ENCODE measurements at places on chromosomes 2 and 18.

- DNase-seq, result no peak
These were observed 55.3 kb upstream of the KYNU start for GRCh38 chr2:142822190-142822589.

- DNase-seq, result peak; percentile 71
These were observed 29.2 kb upstream of the TEX44 start for GRCh38 chr2:231563378-231563961.

GRCh38 chr2:144426355-144426754 lies 93.6 kb downstream of the ZEB2 start:
- no peak for DNase-seq

GRCh38 chr2:223051693-223052289 lies at the start of gene KCNE4:
Gene KCNE4, plus strand, starts transcription at chr2:223052190. Its CDS starts 641 bp downstream, at chr2:223052831.
- no peak for DNase-seq

DNA sequence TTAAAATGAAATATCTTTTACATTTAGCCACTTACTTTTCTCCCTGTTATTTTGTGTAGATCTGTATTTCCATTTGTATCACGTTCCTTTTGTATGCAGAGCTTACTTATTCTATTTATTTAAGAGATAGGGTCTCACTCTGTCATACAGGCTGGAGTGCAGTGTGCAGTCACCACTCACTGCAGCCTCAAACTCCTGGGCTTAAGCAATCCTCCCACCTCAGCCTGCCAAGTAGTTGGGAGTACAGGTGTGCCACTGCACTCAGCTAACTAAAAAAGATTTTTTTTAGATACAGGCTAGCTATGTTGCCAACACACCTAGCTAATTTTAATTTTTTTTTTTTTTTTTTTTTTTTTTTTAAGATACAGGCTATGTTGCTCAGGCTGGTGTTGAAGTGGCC lies 10.9 kb downstream of the PTPN18 start:
- DNase-seq, result no peak

GRCh38 chr2:11377928-11378545 lies 33.6 kb upstream of the ROCK2 start:
- no peak for DNase-seq

- no peak for DNase-seq
These were observed 61.3 kb upstream of the HDAC4 start for GRCh38 chr2:239462191-239462515.

DNA sequence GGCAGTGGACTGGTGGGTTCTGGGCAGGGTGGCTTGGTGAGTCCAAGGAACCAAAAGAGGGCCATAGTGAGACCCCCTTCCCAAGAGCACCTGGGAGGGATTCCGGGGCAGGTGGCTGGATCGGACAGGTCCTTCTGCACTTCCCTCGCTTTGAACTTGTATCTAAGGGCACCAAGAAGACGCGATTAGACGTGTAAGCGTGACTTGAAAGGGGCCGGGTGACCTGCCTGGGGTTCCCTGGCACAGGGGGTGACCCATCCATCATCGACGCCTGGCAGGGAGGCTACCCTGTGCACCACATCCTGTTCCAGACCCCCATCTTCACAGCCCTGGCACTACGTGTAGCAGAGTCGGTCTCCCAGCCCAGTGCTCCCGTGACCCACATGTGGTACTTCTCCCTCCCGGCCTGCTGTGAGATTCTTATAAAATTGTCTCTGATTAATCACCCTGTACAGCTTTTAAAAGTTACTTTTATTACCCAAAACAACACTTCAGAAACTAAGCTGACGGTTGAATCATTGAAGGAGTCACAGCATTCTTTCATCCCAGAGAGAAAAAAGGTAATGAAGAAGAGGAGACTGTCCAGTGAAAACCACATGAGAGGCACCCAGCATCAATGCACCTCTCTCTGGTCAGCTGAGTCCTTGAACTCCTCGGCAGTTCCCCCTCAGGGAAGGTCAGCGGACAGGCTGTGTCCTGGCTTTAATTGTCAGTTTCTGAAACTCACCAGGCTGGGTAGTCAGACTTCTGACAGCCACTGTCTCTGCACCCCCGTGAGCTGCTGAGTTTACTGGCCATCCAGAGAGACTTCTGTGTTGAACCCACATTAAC lies 13.0 kb downstream of the SH3BP4 start:
- DNase-seq, result no peak

DNA sequence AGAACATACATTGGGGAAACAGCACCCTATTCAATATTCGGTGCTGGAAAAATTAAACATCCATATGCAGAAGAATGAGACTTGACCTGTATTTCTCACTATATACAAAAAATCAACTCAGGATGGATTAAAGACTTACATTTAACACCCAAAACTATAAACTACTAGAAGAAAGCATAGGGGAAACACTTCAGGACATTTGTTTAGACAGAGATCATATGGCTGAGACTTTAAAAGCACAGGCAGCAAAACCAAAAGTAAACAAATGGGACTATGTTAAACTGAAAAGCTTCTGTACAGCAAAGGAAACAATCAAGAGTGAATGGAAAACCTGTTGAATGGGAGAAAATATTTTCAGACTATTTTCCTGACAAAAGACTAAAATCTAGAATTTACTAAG lies 1694.1 kb upstream of the CELF4 start:
- DNase-seq, result no peak

GRCh38 chr18:7174344-7175095 lies 56.4 kb upstream of the LRRC30 start:
- no peak for DNase-seq

GRCh38 chr2:20650877-20651730 lies at the start of gene HS1BP3:
Gene HS1BP3, minus strand, starts transcription at chr2:20651098. Its CDS starts 35 bp downstream, at chr2:20651063.
- no peak for DNase-seq

- DNase-seq, result peak; percentile 43
These were observed 3.5 kb upstream of the TRAPPC8 start for GRCh38 chr18:31946305-31947046.

DNA sequence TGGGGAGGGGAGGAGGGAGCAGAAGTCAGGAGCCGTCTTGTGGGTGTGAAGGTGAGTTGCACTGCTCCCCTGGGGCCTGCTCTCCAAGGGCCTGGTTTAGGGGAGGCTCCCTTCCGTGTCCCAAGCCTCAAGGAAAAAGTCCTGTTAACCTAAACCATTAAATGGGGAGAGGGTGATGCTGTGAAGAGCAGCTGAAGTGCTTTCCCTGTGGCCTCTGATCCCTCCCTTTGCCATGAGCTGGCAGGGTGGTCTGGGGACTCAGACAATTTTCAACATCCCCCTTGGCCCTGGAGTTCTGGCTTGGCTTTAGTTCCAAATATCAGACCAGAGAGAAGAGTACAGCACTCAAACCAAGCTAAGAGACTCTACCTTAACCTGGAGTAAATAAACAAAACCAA lies 692 bp upstream of the POMC start:
- no peak for DNase-seq

- no peak for DNase-seq
These were observed 31.4 kb downstream of the KCTD1 start for GRCh38 chr18:26516964-26517363.

DNA sequence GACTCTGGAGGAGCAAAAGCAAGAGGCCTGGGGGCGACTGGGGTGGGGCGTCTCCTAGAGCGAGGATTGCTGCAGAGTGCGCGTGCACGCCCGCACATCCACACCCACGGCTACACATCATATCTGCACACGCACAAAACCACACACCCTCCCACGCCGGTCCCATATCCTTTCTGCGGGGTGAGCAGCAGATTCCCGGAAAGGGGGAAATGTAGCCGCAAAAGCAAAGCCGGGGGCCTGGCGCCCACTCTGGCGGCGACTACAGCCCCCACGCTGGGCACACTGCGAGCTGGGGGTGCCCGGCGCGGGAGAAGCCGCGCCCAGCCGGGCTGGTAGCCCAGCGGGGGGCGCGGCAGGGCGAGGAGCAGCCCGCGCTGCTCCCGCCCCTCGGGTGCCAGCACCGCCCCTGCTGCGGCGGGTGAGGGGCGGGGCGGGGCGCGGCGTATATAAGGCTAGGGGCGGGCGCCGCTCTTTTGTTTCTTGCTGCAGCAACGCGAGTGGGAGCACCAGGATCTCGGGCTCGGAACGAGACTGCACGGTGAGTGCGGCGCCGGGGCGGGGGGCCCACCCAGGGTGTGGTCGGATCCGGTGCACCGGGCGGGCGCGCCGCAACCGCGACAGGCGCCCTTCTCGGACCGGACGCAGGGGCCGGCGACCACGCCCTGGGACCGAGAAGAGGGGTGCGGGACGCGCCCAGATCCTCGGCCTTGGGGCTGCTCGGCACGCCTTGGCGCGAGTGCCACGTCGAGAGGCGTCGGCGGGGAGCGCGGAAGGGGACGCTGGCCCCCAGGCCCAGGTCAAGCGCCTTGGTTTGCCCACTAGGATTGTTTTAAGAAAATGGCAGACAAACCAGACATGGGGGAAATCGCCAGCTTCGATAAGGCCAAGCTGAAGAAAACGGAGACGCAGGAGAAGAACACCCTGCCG lies at the start of gene TMSB10:
TSS of gene TMSB10 (plus strand) at position 476 of the 927 bp plus-strand sequence.
- no peak for DNase-seq

GRCh38 chr2:144456680-144457079 lies 63.2 kb downstream of the ZEB2 start:
- DNase-seq, result no peak

- no peak for DNase-seq
These were observed 167.3 kb downstream of the MREG start for GRCh38 chr2:215845839-215846586.

DNA sequence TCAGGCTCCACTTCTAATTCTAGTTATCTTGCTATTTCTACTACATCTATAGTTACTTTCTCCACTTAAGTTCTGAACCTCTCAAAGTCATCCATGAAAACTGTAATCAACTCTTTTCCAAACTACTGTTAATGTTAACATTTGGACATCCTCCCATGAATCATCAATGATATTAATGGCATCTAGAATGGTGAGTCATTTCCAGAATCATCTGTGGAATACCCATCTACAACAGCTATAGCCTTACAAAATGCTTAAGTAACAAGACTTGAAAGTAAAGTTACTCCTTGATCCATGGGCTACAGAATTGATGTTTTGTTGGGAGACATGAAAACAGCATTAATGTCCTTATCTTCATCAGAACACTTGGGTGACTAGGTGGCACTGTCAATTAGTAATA lies 35.4 kb downstream of the BARD1 start:
- no peak for DNase-seq

DNA sequence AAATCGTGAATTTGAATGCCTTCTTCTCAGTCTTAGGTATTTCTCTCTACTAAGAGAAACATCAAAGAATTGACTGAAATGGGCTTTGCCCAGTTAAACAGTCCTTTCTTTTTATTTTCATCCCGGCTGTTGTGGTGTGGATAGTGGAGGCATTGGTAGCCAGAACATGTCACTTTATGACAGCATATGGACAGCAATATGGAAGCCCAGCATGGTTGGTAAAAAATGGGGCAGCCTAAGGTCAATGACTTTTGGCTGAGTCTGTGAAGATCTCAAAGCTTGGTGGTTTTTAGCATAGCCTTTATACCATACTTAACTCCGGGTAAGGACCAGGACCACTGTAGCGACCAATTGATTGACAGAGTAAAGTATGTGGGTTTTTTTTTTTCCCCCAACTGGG lies 3.2 kb downstream of the CERS6 start:
- DNase-seq, result no peak

GRCh38 chr2:58686776-58687175 lies 445.7 kb upstream of the FANCL start:
- DNase-seq, result no peak

DNA sequence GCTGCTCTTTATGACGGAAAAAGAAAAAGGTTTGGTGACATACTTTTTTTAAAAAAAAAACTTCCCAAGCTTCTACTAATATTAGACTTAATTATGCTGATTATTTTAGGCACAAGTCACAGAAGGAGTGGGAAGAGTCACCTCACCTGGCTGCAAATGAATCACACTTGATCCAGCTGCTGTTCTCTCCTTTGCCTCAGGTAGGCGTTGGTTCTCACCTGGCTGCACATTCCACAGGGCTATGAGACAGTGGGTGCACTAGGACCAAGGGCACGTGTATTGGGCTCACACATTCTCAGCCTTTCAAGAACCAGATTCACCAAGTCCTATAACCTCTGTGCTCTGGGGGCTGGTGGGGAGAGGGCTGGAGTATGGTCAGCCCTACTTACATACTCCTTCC lies 93.3 kb downstream of the TGFA start:
- DNase-seq, result peak; percentile 13

DNA sequence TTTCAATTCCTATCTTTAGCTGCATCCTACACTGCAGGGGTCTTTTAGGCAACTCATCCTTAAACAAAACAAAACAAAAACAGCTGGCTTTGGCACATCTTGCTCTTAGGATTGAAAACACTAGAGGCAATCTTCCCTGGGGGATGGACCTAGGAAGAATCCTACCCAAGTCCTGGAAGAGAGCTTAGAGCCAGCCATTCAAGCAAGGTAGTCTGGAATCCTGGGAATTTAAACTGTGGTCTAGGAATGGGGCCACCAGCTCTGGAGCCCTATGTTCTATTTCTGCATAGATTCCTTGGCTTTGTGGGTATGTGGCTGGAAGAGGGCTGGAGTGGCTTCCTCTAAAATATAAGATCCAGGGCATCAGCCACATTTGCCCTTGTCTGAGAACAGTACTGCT lies 27.7 kb downstream of the MYL1 start:
- DNase-seq, result no peak

DNA sequence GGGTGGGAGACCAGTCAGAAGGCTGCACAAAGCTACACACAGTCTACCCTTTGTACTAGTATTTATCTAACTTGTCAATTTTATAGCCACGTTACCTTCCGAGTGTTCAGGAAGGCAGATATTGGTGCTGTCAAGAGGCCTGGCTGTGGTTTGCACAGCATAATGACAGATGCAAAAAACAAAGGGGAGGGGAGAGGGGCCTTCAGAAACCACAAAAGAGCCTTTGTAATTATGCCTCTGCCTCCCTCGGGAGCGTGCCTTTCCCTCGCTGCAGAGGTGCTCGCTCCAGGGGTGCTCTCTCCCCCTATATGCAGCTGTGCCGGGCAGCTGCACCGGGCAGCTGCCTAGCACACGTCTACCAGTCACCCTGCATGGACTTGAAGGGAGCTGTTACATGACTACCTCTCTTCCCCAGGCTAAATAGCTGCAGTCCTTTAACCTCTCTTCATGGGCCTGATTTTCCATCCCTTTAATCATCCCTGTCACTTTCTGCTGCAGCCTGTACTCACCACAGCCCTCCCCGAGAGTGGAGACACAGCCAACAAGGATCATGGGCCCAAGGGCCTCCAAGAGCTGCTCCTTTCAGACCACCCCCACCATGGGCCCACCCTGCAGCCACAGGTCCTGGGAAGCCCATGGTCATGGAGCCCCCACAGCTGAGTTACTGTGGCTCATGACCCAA lies 168.4 kb upstream of the PKDCC start:
- DNase-seq, result no peak

DNA sequence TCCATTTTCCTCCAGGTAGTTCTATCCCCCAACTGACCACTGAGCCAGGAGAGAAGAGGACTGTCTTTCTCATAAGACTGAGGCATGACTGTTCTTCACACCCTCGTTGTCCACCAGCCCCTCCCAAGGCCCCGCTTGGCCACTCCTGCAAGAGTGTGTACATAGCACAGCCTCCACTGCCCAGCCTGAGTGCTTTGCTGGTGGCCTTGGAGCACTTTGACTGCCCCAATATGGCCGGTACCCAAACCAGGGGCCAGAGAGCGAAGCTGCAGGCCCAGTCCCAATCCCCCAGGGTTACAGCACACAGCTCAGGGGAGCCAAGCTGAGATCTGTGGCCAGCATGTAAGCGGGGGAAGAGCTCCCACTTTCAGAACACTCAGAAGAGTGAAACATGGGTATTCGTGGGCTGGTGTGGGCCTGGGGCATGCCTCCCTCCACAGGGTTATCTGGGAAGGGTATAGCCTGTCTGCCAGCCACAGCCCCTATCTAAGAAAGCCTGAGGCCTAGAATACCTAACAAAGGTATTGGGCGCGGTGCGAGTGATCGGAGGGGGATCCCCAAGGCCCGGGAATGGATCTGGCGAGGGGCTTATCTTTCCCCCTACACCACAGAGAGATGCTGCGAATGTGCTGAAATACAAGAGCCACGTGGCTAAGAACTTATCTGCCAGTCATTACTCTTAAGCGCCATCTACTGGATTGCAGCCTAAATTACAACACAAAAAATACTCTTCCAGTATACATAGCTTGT lies 163.8 kb downstream of the WDPCP start:
- DNase-seq, result peak; percentile 63

All from iPS DF 6.9 (cell line).